ENCODE measurements at places on chromosomes 5 and 9.

GRCh38 chr9:15426019-15426418, 3.3 kb downstream of the SNAPC3 start:
- DNase-seq: no peak

DNA sequence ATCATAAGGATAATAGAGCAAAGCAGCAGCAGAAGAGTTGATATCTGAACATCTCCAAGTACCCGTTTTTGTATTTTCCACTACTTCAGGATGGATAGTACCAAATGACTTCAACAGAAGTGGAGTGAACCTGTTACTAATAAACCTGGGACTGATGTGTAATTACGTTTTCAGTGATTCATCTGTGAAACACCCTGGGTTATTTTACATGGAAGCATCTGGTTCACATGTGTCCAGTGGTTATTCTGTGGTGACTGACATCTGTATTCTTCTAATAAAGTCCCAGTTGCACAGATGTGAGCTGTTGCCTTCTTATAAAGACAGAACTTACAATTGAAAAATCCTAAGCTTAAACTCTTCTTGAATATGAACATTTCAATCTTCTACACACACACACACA, 139.7 kb upstream of the VCAN start:
- DNase-seq: peak; percentile 71

GRCh38 chr9:95966306-95966705, 90.8 kb downstream of the ERCC6L2 start:
- no peak for DNase-seq

DNA sequence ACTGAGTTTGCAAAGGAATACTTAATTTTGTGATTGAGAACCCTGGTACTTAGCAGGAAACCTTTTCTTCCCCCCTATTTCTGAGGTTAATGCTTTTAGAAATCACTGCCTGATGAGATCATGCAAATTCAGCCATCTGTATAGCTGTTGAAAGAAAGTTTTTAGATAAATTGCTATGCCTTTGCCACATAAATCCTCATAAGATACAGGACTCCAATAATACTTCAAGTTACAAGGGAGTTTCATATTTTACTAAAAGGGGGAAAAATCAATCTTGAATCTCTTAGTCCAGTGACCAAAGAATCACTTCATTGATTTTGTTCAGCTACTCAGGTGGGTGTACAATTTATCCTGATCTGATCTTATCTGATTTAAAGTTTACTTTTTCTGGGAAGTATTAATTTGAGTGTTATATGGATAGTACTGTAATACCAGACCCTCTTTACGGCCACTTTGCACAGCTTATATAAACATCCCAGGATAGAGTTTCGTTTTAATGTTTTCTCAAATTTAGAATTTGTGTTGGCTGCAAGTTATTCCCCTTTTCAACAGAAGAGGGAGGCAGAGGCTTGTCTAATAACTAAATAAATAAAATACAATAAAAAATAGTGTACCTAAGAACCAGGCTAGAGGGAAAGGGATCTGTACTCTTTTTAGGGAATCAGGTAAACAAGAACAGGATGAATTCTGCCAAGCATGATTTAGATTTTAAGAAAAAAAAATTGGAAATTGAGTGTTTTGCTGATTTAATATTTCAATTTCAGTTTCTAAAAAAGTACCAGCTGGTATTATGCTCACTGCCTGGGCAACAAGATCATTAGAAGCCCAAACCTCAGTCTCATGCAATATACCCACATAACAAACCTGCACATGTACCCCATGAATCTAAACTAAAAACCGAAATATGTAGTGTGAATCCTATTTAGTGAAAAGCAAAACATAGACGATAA, 69.1 kb downstream of the PSAT1 start:
- peak; percentile 29 for DNase-seq

- no peak for DNase-seq
Observed at GRCh38 chr5:6446042-6446441, 2.6 kb upstream of the UBE2QL1 start.

GRCh38 chr5:40733434-40733833, 22.3 kb downstream of the TTC33 start:
- no peak for DNase-seq

DNA sequence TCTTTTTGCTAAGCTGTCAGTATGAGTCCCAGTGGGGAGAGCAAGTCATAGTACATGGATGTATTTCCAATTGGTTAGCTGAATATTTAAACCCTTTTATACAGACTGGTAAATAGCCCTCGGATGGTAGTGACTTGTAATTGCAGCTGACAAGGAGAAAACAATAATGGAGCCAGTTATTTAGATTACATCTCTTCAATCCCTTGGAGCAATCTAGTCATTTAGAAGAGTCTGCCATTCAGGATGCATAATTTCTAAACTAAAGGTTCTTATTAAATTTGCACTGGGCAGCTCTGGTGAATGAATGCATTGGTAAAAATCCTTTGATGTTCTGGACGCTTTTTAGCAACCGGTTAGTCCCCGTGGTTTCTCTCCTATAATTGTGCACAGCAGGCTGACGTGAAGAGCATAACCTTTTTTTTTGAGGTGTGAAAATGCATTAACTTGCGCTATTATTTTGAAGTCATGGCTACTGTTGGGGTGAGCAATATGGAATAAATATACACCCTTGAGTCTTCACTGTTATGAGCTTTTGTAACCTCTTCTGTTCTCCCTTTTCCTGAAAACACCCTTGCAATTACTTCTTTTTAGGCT, 158.6 kb upstream of the CD180 start:
- no peak for DNase-seq

DNA sequence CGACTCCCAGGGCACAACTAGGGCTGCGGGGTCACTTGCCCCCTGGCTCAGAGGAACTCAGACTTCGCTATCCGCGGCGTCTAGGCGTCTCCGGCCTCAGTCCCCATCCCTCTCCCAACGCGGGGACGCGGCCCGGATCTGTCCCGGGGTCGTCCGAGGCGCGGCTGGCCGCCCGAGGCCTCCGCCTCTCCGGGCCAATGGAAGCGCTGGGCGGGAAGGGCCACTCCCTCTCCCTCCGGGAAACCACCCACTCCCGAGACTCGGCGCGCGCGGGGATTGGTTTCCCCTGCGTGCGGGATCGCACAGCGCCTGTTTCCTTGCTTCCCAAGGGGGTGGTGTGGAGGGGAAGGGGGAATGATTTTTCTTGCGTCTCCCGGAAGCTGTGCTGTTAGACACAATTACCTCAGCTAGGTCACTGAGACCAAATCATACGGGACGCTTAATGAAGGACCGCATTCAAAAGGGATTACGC, 38.3 kb downstream of the NR2F1 start:
- DNase-seq: peak; percentile 58

- DNase-seq: no peak
Observed at GRCh38 chr9:131214876-131215275, 61.4 kb downstream of the FAM78A start.

DNA sequence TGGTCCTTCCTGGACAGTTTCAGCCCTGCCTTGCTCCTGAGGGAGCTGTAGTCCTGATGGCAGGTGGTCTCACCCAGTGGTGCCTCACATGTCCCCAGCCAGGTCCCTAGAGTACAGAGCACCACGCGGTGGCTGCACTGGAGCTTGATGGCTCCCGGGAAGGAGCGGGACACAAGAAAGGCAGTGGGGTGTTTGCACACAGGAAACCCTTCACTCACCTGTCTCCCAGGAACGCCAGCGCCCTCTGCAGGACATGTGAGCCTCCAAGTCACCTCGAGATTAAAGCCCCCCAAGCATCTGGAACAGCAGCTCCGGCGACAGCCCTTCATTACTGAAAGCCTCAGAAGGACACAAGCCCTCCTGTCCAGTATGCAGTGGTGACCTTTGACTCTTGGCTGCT, 19.9 kb upstream of the TMEM250 start:
- peak; percentile 8 for DNase-seq

- DNase-seq: peak; percentile 57
Observed at GRCh38 chr5:91641730-91642350, 258.7 kb upstream of the ARRDC3 start.

DNA sequence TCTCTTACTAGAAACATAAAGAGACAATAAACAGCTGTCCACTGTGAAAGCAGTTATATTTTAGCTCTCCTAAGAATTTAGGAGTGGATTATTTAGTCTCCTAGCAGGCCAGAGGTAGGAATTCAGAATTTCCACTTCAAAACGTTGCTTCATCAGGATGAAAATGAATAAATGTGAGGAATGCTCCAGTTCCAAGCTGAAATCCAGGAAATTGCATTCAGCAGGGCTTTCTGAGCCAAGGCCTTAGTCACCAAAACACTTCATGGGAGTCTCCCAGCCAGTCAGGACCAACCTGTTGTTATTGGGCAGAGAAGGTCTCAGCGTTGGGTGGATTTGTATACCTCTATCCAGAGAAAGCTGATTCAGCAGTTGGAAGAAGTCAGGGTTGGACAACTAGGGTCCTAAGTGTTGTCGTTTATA, 1040.3 kb downstream of the TLE1 start:
- peak; percentile 95 for DNase-seq

DNA sequence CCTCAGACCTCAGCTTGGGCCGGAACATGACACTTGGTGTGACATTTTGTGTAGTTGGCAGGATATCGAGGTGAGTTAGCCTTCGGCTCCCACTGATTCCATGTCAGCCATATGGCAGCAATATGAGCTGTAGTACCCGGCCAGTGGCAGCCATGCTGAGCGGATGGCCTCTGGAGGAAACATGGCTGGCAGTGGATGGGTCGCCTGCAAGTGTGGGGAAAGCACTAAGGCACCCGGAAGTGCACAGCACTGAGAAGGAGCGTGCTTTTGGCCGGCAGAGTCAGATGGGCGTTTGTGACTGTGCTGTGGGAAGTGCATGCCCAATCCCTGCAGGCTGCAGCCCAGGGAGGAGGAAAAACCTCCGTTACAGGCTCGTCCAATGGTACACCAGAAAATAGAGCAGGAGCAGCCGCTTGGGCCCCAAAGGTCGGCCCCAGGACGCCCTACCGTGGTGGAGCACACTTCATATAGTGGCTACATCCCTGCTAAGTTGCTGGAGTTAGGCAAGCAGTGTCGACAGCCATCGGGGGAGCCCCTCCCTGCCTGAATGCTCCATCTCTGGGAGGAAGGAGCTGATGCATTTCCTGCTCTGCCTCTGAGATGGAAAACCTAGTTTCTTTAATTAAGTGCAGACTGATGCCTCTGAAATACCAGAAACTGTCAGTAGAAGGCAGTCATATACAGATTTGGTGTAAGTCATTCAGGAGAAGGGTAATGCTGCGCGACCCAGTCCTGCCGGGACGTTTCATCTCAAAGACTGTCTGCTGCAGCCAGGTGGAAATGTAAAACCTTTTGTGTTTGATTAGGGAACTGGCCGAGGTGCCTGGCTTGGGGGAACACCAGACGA, 2185.8 kb upstream of the ACO1 start:
- DNase-seq: no peak

DNA sequence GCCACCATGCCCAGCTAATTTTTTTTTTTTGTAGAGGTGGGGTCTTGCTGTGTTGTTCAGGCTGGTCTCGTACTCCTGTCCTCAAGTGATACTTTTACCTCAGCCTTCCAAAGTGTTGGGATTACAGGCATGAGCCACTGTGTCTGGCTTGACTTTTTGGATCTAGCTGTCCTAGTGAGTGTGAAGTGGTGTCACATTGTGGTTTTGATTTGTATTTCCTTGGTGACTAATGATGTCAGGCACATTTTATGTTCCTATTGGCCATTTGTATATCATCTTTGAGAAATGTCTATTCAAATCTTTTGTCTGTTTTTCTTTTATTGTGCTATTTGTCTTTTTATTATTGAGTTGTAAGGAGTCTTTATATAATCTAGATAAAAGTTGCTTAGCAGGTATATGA, 53.5 kb upstream of the MCCC2 start:
- peak; percentile 3 for DNase-seq

DNA sequence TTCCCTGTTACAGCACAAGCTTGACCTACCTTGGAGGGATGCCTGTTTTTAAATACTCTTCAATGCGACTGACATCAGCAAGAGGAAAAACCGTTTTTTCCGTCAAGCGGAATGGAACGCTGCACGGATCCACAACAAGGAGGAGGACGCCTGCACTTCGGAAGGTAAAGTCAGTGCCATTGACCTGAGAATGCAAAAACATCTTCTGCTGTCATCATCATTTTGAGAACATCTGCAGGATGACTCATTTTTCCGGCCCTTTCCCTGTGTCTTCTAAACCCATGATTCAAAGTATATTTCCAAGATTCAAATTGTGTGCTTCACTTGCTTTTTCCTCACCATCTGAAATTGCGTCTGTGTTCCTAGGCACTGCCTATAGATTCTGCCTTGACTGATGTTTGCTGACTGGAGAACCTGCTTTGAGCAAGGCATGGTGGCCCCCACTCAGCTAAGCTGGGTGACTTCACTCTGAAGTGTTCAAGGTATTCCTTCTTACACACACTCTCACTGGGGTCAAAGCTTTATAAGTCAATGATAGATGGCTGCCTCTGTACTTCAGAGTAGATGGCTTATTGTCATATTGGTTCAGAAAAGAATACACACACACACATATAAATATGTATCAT, 78.1 kb downstream of the CEMIP2 start:
- peak; percentile 29 for DNase-seq

- DNase-seq: no peak
Observed at GRCh38 chr9:72151104-72151503, 1.9 kb downstream of the GDA start.

DNA sequence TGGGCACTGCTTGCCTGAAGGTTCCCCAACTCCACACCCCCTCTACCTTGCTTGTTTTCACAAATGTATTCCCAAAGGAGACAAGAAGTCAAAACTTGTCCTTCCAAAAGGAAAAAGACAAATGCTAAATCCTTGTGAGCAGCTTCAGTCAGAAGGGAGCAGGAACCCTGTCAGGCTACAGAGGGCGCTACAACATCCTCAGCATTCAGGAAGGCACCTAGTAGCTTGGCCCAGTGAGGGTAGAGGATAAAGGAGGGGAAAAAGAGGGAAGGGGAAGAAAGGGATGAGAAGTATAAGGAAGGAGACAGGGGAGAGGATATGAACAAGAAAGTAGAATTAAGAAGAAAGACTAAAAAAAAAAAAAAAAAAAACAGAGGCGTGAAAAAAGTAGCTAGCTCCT, 97.5 kb downstream of the MLLT3 start:
- no peak for DNase-seq

GRCh38 chr9:70362952-70363351, 51.5 kb downstream of the KLF9 start:
- no peak for DNase-seq

DNA sequence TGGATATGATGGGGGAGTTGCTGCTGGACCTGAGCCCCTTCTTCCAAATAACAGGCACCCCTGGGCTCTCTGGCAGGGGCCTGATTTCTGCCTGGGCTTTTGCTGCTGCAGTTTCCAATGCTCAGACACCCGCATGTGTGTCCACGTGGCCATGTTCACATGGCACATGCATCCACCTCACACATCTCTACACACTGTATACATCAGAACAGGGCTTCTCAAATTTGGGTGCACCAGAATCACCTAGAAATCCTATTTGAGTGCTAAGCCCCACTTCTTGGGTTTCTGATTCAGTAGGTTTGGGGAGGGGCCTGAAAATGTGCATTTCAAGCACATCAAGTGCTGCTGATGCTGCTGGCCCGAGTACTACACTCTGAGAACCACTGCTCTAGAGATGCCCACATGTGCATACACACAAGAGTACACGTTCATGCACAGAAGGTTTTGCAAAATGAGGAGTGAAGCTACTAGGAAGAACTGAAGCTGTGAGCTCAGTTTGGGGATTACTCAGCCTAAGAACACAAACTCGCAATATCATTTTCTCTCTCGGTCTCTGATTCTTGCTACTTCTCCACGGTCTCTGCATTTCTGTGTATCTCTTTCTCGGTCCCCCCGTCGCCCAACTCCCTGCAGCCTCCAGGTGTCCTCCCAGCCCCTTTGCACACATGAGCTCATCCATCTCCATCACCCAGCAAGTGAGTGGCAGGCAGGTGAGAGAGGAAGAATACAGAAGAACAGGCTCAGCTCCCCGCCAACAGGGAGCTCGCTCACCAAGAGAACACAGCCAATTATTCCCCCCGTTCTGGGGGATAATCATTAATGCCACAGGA, 97.0 kb downstream of the PCDH1 start:
- no peak for DNase-seq

GRCh38 chr9:130639866-130640555, 24.4 kb upstream of the PRDM12 start:
- DNase-seq: no peak
